ENCODE measurements at places on chromosomes 5 and 9. TPM values are rescaled to one million over a fixed set of nuclear protein-coding genes. Genes with fewer than 3 reads are reported as not detected.

GRCh38 chr5:125214080-125214479, 467.6 kb upstream of the ZNF608 start:
- DNase-seq = no peak

- DNase-seq = no peak
Observed at GRCh38 chr5:120778491-120779484, 314.7 kb downstream of the PRR16 start.

DNA sequence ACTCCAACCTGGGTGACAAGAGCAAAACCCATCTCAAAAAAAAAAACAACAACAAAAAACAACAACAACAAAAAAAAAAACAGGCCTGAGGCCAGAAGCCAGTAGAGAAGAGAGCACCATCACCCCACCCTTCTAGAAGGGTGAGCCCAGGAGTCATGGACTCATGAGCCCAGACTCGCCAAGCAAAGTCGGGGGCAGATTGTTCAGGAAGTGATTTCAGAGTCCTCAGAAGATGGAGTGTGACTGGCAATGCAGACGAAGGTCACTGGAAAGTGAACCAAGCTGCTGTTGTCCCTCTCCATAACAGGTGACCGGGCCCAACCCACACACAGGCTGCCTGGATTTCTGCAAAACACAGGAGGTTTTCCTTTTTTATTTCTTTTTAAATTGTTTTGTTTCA, 9.0 kb upstream of the WDR38 start:
- no peak for DNase-seq

The IFNW1 gene
- not detected for total RNA-seq

- DNase-seq = no peak
Observed at GRCh38 chr5:73625944-73626811, at the start of gene ARHGEF28. ARHGEF28 (plus strand) TSS chr5:73626196; CDS start chr5:73684852, 58,656 bp downstream.

The EQTN gene
- total RNA-seq = not detected

GRCh38 chr9:7770111-7770510, 29.5 kb downstream of the DMAC1 start:
- DNase-seq = no peak

DNA sequence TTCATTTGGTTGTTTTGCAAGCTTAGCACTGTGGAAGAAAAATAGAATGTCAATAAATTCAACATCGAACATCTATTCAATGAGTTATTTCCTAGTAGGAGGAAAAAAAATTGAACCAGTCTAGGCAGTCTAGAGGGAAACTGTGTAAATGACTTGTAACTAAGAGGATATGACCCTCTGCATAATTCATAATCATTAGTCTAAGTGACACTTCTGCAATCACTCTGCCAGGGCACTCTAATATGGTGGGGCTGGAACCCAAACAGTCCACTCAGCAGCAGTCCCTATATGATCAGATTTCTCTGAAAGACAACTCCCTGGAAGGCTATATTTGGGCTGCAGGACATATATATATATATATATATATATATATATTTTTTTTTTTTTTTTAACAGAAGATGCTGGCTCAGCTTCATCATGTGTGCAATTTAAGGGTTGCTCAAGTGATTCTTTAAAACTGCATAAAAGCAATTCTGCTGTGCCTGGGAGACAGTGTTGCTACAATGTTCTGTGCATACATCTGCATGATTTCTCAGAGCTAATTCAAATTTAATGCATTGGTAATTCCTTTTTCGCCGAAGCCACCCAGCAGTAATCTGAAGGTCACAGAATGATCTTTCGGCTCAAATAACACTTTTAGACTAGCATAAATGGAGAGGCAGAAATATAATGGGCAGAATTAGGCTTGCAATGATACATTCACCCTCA, 482.1 kb upstream of the ZNF608 start:
- no peak for DNase-seq

The ZNF462 gene
- not detected for total RNA-seq

GRCh38 chr9:97348871-97349270, 41.4 kb downstream of the CCDC180 start:
- no peak for DNase-seq

DNA sequence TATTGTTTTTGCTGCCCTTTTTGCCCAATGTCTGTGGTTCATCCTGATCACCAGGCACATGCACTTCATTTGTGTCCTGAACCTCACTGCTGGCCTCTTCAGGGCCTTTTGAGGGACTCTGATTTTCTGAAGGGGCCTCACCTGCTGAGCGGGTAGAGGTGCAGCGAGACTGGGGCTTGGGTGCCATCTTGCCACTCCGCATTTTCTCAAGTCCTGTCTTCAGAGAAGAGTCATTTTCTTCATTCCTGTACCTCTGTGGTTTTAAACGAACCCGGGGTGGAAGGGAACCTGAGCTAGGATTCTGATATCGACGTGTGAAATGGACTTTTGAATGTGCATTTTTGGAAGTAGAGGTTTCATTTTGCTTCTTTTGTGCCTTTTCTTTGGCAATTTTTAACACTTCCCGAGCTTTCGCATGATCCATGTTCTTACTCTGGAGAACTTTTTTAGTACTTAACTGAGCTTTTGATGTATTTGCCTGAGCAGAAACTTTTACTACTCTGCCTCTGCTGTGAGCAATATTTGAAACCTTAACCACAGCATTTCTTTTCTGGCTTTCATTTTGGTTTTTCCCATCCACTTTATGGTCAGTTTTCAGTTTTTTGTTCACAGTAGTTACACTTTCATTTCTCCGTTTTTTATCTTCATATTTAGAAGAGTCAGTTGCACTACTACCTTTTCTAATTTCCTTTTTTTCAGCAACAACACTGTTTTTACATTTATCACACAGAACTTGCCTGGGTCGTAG, 26.1 kb downstream of the PWWP2A start:
- DNase-seq = no peak

DNA sequence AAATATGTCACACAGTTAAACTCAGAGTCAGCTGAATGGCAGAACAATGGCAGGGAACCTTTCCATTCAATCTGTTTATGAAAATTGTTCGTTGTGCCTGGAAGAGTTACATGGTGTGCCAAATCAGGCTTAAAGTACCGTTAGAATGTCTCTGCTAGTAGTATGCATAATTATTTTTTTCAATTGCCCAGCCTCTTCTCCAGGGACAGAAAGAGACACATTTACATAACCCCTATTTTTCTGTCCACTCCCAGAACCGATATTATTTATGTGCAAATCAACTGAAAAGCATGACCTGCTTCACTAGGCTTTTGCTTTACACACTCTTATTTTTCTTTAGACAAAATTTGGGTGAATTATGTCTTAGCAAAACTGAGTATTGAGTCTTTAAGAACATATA, 459.1 kb downstream of the EFNA5 start:
- no peak for DNase-seq

DNA sequence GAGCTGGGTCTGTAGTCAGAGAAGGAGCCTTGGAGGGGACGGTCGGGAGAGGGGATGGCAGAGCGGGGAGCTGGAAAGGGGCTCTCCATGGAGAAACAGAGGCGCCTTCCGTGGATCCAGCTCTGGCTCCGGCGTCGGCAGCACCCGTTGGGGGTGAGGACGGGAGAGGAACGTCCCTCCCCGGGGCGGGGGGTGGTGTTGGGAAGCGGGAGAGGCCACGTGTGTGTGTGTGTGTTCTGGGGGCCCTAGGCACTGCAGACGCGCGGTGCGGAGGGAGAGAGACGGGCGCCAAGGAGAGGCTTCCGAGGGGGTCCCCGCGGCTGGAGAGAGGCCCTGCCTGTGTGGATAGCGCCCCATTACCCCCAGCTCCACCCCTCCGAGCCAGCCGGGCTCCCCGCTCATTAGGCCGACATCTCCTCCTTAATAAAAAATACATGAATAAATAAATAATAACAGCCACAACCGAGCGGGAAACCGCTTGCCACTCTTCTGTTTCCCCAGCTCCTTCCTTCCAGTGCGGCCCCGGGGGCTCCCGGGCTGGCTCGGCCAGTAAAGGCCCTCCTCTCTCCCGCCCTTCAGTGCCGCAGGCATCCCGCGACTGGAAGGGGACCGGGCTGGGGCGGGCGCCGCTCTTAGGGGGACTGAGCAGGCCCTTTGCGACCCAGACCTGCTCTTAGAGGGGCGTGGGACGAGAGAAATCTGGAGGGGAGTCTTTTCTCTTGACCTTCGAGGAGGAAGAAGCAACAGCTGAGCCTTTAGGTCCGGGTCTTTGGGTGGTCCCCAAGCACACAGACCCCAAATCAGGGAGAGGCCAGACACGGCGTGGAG, 71.3 kb upstream of the ARAP3 start:
- no peak for DNase-seq

DNA sequence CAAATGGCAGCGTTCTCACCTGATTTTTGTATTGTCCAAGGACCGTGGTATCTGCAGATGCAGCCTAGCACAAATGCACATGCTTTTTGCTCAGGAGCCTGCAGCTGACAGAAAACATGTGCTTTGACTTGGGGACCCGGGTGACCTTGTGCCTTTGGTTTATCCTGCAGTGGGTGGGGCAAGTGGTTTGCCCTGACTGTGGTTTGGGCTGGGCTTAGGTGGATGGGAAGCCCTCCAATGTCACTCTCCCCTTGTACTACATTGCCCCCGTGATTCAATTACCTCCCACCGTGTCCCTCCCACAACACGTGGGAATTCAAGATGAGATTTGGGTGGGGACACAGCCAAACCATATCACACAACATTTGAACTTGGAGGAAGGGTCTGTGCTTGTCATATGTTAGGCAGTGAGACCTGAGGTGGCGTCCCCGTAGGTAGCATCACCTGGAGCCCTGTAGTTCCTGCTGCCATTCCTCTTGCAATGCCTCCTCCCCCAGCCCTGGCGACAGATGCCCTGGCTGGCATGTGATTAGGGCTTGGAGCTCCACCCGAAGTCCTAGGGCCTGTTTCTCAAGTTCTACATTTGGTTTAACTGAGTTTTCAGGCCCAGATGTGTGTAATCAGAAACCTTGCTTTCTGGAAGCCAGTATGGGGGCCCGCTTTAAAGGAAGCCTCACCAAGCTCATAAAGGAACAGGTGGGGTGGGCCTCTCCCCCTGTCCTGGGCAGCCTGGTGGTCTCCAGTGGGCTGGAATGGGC, 2.1 kb downstream of the ANKRD33B start:
- DNase-seq = no peak

DNA sequence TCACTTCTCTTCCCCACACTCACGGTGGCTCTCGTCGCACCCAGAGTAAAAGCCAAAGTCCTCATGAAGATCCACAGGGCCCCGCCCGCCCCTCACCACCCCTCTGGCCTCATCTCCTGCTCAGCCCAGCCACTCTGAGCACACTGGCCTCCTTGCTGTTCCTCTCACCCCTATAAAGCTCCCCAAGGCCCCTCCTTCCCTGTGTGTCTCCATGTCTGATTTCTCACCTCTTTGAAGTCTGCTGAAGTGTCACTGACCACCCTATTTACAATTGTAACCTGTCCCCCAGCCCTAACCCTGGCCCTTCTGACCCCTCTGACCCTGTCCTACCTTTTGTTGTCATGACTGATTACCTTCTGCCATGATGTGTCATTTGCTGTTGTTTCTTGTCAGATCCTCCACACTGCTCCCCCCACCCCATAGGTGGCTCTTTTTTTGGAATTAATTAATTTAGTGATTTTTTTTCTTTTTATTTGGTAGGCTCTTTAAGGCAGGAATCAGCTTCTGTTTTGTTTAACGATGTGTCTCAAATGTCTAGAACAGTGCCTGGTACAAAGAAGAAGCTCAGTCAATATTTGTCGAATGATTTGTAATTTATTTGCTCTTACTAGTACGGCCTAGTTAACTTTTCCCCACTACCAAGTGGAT, 90.2 kb downstream of the IQGAP2 start:
- DNase-seq = no peak

DNA sequence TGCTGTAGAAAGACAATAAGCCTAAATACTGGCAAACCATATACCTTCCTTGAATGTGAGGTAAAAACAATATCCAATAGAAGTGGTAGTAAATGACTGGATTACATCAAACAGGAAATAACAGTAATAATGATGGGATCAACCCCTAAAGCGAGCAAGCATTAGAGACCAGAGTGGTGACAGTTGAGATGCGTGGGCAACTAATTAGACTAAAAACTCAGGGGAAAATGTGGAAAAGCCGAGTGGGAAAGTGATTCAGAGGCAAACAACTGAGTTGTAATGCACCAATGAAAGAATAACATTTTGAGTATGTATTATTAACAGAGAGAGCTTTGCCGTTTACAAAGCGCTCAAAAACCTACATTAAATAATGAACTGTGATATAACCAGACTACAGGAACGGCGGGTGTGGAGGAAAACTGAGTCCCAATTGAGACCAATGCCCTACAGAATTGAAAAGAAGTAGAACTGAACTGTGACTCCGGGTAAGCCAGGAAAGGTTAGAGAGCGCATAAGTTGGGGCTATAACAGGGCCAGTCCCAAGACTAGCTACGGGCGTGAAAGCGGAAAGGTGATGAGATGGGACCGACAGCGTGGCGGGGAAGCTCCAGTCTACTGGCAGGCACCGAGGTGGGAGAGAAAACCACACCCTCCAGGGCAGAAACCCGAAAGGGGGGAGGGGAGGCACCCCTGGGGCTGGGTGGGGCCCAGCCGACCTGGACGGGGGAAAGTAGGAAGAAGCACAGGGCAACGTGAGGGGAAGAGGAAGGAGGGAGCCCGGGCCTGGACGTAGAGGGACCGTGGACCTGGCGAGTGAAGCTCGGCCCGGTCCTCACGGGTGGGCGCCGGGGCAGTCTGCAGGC, 592 bp downstream of the UBAP2 start:
- DNase-seq = peak; percentile 34

The IFNK gene
- not detected for total RNA-seq

GRCh38 chr9:120235081-120235480, 344.9 kb downstream of the CDK5RAP2 start:
- DNase-seq = no peak

- DNase-seq = no peak
Observed at GRCh38 chr5:64861281-64861680, 92.6 kb downstream of the CWC27 start.

The FCN2 gene
- total RNA-seq = not detected

GRCh38 chr9:76573905-76574760, 115.2 kb downstream of the GCNT1 start:
- DNase-seq = no peak

The PDE6A gene
- not detected for total RNA-seq

The PCDHGA7 gene
- 0.33 TPM for total RNA-seq

The PITX1 gene
- not detected for total RNA-seq

Data from naive thymus-derived CD8-positive, alpha-beta T cell (primary cell).